CD14-positive monocyte (primary cell): ENCODE measurements at places on chromosomes 2 and 18. TPM values are rescaled to one million over a fixed set of nuclear protein-coding genes. Genes with fewer than 3 reads are reported as not detected.

- peak overlapping the region; percentile 39 for H3K4me3 ChIP-seq
- peaks cover 26% of the 10 kb centered on the region for H3K4me1 ChIP-seq
- no peak overlapping the region for H3K27ac ChIP-seq
Measured at GRCh38 chr18:62425465-62426190, 97.2 kb upstream of the ZCCHC2 start.

DNA sequence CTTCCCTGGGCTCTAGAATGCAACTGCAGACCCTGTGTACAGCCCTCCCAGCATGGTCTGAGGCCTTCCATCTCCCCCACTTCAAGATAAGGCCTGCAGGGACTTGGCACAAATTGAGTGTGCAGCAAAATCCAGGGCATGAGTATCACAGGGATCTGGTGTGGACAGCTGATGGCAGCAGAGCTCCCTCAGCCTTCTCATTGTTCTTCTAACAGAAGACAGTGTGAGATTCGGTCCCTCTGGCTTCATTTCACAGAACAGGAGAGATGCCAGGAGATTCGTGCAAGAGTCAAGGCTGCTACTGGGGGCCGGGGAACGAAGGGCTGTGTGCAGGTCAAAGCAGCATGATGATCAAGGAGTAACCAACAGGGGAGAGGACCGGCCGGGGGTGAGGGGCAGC lies 85.8 kb downstream of the UXS1 start:
- no peak for DNase-seq
- peaks cover 82% of the 10 kb centered on the region for H3K36me3 ChIP-seq
- H3K27ac ChIP-seq, result no peak overlapping the region

- no peaks in the 10 kb centered on the region for H3K27me3 ChIP-seq
- no peak for DNase-seq
- H3K36me3 ChIP-seq, result peaks cover 94% of the 10 kb centered on the region
- no peak overlapping the region for H3K4me3 ChIP-seq
- no peaks in the 10 kb centered on the region for H3K4me1 ChIP-seq
Measured at GRCh38 chr2:156580501-156580900, 144.3 kb downstream of the GPD2 start.

DNA sequence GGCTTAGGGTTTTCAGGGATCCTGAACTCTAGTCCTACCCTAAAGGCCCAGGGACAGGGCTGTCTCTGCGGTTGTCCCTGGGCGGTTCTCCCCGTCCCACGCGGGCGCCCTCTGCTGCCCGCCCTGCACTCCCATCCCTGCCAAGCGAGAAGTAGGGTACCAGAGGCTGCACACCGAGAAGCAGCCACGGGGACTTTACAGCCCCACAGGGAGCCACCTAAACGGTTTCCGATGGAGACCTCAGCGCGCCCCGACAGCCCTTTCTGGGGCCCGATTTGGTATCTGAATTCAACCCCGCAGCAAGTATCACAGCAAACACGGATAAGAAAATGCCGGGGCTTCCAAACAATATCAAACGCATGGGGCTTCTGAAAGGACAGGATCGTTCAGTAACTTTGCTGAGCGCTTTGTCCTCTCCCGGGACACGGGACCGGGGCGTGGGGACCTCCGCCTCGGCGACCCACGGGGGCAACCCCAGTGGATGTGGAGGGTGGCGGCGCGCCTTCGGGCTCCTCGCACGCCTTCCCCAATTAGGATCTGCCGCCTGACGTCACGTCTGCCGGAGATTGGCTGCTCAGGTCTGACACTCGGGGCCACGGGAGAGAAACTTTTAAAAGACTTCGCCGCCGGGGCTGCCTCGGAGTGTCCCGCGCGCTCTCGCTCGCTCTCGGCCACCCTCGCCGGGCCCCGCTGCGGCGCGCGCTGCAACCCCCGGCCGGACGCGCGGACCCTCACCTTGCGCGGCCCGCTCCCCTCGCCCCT lies at the start of gene LTBP1:
TSS of gene LTBP1 (plus strand) at position 640 of the 762 bp plus-strand sequence. CDS start 372 bp downstream, outside the sequence.
- no peaks in the 10 kb centered on the region for H3K36me3 ChIP-seq
- H3K27me3 ChIP-seq, result peaks cover 57% of the 10 kb centered on the region
- H3K27ac ChIP-seq, result no peak within 1 kb of the TSS
- H3K4me1 ChIP-seq, result peaks cover 27% of the 10 kb centered on the region

DNA sequence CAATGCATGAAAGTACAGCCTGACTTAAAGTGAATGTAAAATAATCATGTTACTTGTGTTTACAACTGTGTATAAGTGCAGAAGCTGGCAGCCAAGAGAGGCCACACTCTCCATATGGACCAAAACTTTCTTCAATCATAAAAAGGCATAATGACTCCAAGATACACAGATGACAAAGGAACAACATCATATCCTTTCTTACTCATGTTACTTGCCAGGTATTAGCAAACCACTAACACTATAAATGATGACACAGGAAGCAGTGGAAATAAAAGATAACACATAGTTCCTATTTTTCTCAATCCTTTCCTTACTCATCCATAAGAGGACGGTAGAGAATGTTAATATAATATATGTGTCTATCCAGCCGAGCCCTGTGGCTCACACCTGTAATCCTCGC lies 400.0 kb upstream of the CDH2 start:
- no peaks in the 10 kb centered on the region for H3K36me3 ChIP-seq
- no peak overlapping the region for H3K4me3 ChIP-seq
- no peak for DNase-seq
- H3K27me3 ChIP-seq, result no peaks in the 10 kb centered on the region

GRCh38 chr18:78138983-78139496 lies 840.6 kb upstream of the SALL3 start:
- H3K27ac ChIP-seq, result no peak overlapping the region
- H3K36me3 ChIP-seq, result no peaks in the 10 kb centered on the region
- no peak for DNase-seq
- H3K27me3 ChIP-seq, result no peaks in the 10 kb centered on the region

The KCNIP3 gene
- polyA plus RNA-seq, result not detected

- H3K4me3 ChIP-seq, result peak overlapping the region; percentile 3
- H3K36me3 ChIP-seq, result peaks cover 18% of the 10 kb centered on the region
- peak; percentile 94 for DNase-seq
- H3K27me3 ChIP-seq, result no peaks in the 10 kb centered on the region
Measured at GRCh38 chr2:28621172-28622100, 125.6 kb downstream of the PLB1 start.

The C2orf15 gene
- 0.29 TPM for polyA plus RNA-seq

DNA sequence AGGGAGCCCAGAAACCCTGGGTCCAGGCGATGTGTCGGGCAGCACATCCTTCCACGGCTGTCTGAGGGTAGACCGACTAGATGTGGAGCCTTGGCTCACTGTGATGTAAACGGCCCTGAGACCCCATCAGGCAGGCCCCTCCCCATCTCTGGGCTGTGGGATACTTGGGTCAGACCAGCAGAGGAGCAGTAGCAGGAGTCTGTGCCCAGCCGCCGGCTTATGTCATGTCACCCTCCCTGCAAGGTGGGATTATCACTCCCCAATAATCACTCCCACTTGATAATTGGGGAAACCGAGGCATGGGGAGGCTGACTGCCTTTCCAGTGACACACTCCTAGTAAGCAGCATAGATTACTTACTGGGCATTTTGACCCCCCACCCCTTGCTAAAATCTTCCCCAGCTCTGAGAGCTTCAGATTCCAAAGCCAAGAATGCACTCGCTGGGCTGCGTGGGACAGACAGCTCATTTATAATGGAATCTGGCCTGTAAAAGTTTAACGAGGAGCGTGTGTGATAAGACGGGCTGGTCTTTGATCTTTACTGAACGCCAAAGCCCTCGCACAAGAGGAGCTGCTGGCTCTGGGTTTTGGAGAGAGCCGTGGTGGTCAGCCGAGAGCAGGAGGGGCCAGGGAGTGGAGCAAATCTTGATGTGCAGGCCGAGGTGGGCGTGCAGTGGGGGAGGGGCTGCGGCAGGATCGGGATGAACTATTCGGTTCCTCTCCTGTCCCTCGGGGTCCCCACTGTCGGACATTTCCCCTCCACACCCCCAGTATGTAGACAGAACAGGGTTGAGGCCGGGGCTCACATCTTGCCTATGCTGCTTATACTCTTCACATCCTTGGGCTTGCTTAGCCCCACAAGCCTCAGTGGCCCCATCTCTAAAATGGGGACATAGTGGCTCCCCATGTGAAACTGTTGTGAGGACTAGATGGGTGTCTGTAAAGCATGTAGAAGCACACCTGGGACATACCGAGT lies 200.0 kb downstream of the GLI2 start:
- H3K4me1 ChIP-seq, result no peaks in the 10 kb centered on the region
- H3K36me3 ChIP-seq, result no peaks in the 10 kb centered on the region
- H3K4me3 ChIP-seq, result no peak overlapping the region
- H3K27me3 ChIP-seq, result no peaks in the 10 kb centered on the region
- H3K27ac ChIP-seq, result no peak overlapping the region
- DNase-seq, result no peak

The RUFY4 gene
- polyA plus RNA-seq, result 0.68 TPM

GRCh38 chr2:222034058-222034457 lies 264.7 kb downstream of the PAX3 start:
- H3K27me3 ChIP-seq, result no peaks in the 10 kb centered on the region
- DNase-seq, result no peak
- H3K27ac ChIP-seq, result no peak overlapping the region
- H3K4me1 ChIP-seq, result no peaks in the 10 kb centered on the region
- H3K4me3 ChIP-seq, result no peak overlapping the region
- H3K36me3 ChIP-seq, result no peaks in the 10 kb centered on the region

DNA sequence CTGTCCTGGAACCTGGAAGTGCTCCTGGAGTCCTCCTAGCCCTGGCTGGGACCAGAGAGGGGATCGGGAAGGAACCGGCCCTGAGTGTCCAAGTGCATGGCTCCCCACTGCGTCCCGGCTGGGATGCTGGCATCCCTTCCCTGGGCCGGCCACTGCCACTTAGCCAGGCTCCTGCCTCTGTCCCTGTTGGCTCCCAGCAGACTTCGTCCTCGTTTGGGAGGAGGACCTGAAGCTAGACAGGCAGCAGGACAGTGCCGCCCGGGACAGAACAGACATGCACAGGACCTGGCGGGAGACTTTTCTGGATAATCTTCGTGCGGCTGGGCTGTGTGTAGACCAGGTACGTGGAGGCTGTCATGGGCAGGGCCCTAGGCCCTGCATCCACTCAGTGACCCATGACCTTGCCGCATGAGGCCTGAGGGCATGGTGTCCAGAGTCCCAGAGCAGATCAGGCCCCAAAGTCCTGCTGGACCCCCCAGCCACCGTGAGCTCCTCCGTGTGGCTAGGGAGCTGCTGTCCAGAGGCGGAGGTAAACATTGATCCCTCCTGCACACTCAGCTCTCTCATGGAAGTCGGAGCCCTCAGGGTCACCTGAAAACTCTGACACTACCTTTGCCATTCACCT lies 7.1 kb downstream of the ANO7 start:
- no peaks in the 10 kb centered on the region for H3K4me1 ChIP-seq
- no peak for DNase-seq
- no peaks in the 10 kb centered on the region for H3K27me3 ChIP-seq
- no peak overlapping the region for H3K27ac ChIP-seq
- H3K36me3 ChIP-seq, result no peaks in the 10 kb centered on the region

DNA sequence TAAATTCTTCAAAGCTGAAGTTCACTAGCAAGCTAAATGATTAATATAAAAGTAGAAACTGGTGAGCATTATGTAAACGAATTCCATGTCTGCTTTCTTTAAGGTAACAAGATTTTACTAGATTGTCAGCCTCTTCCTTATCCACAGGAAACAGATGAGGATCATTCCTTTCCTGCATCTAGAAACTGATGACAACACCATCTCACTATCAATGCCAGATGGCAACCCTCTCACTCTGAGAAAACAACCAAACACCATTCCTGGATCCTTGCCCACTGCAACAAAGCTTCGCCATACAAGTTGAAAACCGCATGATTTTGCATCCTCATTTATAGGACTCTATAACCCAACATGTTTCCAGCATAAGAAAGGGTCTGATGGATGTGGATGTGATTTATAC lies 122.9 kb downstream of the ZNF521 start:
- H3K4me3 ChIP-seq, result no peak overlapping the region
- no peak overlapping the region for H3K27ac ChIP-seq
- no peaks in the 10 kb centered on the region for H3K36me3 ChIP-seq
- no peak for DNase-seq
- H3K27me3 ChIP-seq, result no peaks in the 10 kb centered on the region

GRCh38 chr18:76844742-76845477 lies 22.6 kb downstream of the ZNF236 start:
- no peaks in the 10 kb centered on the region for H3K36me3 ChIP-seq
- H3K27me3 ChIP-seq, result no peaks in the 10 kb centered on the region
- no peak for DNase-seq
- H3K4me3 ChIP-seq, result no peak overlapping the region

- H3K27ac ChIP-seq, result no peak overlapping the region
- H3K27me3 ChIP-seq, result no peaks in the 10 kb centered on the region
- no peaks in the 10 kb centered on the region for H3K4me1 ChIP-seq
- no peak for DNase-seq
Measured at GRCh38 chr2:10220045-10220901, 82.4 kb upstream of the HPCAL1 start.

DNA sequence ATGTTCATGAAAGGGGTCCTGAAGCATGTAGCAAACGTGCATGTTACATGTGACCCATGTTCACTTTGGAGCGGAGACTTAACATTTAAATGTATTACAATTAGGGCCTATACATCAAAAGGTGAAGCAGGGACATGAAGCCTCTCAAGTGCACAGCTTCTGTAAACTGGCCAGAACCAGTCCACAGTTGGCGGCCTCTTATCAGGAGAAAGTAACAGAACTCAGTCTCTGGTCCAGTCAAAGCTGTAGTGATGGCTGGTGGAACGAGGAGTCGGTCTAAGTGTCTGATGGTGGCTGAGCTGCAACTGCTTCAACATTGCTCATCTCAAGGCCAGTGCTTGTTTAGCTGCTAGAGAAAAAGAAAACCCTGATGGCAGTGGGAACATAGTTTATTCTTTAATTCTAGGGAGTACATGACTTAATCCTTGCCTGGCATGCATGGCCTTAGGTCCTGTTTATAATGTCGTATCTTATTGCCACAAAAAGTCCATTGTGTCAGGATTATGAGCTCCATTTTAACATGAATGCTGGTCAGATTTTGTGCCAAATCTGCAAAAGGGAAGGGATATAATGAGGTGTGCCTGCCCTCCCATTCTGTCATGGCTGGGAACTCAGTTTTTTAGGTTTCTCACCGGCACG lies 22.2 kb upstream of the YES1 start:
- no peak for DNase-seq
- peaks cover 72% of the 10 kb centered on the region for H3K27me3 ChIP-seq
- no peaks in the 10 kb centered on the region for H3K36me3 ChIP-seq
- H3K4me3 ChIP-seq, result no peak overlapping the region

The CYP1B1 gene
- polyA plus RNA-seq, result 162 TPM

The HNRNPLL gene
- polyA plus RNA-seq, result 7.7 and 12.4 TPM in 2 replicates

The AKAIN1 gene
- not detected for polyA plus RNA-seq

GRCh38 chr2:52113338-52113737 lies 1081.4 kb upstream of the NRXN1 start:
- H3K36me3 ChIP-seq, result no peaks in the 10 kb centered on the region

DNA sequence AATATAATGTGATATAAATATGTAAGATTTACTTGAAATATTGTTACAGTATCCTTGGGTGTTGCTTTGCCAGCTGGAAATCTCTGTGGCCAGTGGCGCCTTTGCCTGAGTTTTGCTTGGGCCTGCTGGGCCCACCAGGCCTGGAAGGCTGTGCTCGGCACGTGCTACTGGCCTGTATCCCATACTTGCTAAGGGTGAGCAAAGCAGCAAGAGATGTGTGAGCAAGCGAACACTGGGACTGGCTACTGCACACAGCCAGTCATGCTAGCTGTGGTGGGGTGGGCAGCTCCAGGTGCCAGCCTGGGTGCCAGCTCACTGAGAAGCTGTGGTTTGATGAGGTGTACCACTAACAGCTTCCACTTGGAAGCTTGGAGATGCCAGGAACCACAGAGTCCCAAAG lies 299.1 kb upstream of the GALNT5 start:
- H3K27me3 ChIP-seq, result no peaks in the 10 kb centered on the region
- H3K27ac ChIP-seq, result no peak overlapping the region
- H3K4me1 ChIP-seq, result no peaks in the 10 kb centered on the region
- H3K36me3 ChIP-seq, result no peaks in the 10 kb centered on the region
- no peak overlapping the region for H3K4me3 ChIP-seq

GRCh38 chr2:170869036-170869435 lies 52.3 kb downstream of the GAD1 start:
- no peaks in the 10 kb centered on the region for H3K36me3 ChIP-seq
- peaks cover 2% of the 10 kb centered on the region for H3K27me3 ChIP-seq
- no peak for DNase-seq
- H3K27ac ChIP-seq, result no peak overlapping the region
- H3K4me1 ChIP-seq, result peaks cover 3% of the 10 kb centered on the region
